ENCODE measurements at places on chromosomes 2 and 18.
A peak's percentile ranks its signal among the peaks of the same experiment; 100 is the strongest.

DNA sequence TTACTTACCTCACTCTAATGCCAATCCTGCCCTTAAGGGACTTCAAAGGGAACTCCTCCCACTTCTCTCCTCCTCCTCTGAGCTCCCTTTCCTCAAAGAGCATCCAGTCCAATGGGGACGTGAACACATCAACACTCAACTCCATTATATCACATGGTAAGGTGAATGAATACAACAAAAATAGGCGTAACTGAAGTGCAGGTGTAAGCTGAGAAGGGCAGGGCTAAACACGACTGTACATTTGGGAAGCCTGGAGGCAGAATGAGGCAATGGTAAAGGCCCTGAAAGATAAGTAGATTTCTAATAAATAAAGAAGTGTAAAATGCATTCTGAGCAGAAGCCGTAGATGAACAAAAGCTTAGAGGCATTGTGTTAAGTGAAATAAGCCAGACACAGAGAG is 226.1 kb upstream of the TRIB2 start:
- DNase-seq: no peak

DNA sequence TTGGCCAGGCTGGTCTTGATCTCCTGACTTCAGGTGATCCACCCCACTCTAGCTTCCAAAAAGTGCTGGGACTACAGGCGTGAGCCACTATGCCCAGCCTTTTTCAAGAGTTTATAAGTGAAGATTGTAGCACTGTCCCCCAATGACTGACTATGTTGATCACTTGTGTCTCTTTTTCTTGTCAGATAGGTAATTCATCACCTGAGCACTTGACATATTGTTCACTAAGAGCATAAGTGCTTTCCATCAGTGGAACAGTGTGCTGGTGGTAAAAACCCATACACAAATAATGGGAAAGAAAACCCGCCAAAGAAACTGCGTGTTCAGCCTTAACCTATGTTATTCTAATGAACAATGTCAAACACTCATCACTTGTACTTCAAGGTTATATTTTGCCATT is 414.4 kb upstream of the CDH7 start:
- DNase-seq: no peak

DNA sequence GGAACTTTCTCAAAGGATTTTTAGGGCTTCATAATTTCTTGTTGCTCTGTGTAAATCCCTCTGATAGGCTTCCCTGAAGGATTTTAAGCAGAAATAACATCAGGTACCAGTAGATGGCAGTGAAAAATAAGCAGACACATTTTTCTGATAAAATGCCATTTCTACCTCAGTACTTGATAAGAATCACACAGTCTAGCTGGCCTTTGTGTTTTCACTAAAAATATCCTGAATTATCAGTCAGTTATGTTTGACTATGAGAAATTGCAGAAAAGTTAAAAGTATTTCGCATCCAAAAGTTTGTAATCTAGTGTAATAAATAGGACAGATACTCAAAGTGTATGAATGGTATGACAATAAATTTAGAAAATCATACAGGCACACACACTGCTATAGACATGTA is 68.7 kb downstream of the DNAJC10 start:
- DNase-seq: no peak

GRCh38 chr2:216559625-216560156 is 61.0 kb downstream of the RPL37A start:
- no peak for DNase-seq

DNA sequence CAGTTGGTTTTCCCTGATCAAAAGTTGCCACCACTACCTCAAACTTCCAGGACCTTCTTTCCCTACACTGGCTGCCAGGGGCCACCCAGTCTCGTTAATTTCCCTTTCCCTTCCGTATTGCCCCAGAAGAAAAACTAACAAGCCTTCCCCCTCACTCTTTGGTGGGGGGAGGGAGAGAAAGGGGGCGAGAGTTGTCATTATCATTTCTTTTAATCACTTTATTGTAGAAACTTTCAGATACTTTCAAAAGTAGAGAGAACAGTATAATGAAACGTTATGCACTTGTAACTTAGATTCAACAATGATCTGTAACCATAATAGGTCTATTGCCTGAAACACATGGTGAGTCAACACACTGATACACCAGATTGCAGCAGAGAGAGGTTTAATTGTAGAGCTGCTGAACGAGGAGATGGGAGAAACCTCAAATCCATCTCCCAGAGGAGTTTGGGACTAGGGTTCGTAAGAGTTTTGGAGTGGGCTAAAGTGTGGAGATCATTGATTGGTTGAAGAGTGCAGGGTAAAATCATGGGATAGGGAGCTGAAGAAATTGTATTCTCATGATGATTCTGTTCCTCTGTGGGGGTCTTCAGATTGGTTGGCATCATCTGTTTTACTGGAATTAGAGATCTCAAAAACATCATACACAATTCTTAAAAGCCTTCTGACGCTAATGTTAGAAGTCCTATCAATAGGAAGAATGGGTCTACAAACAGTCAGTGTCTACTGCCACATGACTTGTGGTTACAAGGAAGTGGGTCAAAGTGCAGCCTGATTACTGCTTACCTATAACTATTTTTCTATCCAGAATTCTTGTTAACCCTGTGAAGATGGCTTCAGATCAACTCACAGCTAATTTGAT is 2.6 kb upstream of the RNF149 start:
- DNase-seq: no peak

DNA sequence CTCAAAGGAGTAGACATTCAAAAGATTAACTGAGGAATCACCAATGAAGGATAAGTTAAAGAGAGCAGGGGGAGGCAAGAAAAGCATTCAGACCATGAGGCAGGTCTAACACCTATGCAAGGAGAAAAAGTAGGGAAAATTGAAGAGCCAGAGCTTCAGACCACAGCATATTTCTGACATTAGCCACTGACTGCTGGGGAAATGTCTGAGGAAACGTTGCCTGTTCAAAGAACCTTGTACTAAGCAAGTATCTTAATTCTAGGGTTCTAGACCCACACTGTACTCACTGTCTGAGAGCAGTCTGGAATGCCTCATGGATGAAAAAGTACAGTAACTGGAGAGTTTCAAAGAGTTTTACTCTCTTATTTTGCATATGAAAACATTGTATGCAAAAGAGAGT is 39.5 kb upstream of the TFPI start:
- DNase-seq: no peak

GRCh38 chr18:67211646-67212045 is 304.9 kb downstream of the DSEL start:
- DNase-seq: no peak

GRCh38 chr2:211429256-211429920 is 873.0 kb downstream of the CPS1 start:
- DNase-seq: no peak

DNA sequence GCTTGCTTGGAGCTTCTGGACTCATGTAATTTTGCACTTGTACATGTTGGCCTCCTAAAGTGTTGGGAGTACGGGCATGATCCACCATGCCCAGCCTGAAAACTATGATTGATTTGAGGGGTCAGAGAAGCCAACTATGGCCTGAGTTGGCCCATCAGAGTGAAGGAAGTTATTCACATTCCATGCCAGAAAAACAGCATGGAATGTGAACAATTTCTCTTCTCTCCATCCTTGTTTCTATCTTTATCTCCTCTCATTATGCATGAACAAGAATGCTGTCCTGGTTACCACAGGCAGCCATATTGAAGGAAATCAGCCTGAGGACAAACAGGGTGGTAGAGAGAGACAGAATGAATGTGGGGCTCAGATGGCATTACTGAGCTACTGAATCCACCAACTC is 3.5 kb upstream of the CD226 start:
- DNase-seq: no peak

DNA sequence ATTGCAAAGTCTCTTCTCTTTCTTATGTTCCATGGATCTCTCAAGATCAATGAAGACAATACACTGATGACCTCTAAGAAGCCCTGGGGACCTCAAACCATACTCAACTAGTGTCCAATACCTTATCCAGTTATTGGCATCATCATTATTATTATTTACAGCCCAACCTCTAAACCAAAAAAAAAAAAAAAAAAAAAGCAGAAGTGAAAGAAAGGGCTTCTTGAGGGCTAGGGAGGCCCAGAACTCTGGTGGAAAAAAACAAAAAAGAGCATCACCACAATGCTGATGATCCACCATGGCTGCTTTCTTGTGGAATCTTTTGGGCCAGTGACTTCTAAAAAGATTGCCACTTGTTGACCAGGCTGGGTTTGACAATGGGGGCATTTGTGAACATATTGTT is 324.9 kb downstream of the LPIN1 start:
- DNase-seq: no peak

DNA sequence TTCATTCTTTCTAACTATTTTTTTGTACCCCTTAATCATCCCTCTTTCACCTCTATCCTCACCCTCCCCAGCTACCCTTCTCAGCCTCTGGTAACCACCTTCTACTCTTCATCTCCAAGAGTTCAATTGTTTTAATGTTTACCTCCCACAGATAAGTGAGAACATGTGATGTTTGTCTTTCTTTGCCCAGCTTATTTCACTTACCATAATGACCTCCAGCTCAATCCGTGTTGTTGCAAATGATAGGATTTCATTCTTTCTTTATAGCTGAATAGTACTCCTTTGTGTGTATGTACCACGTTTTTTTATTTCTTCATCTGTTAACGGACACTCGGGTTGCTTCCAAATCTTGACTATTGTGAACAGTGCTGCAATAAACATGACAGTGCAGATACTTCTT is 22.1 kb upstream of the TMEM37 start:
- no peak for DNase-seq

- DNase-seq: no peak
These were observed 12.8 kb downstream of the MEIS1 start for GRCh38 chr2:66447677-66448076.

DNA sequence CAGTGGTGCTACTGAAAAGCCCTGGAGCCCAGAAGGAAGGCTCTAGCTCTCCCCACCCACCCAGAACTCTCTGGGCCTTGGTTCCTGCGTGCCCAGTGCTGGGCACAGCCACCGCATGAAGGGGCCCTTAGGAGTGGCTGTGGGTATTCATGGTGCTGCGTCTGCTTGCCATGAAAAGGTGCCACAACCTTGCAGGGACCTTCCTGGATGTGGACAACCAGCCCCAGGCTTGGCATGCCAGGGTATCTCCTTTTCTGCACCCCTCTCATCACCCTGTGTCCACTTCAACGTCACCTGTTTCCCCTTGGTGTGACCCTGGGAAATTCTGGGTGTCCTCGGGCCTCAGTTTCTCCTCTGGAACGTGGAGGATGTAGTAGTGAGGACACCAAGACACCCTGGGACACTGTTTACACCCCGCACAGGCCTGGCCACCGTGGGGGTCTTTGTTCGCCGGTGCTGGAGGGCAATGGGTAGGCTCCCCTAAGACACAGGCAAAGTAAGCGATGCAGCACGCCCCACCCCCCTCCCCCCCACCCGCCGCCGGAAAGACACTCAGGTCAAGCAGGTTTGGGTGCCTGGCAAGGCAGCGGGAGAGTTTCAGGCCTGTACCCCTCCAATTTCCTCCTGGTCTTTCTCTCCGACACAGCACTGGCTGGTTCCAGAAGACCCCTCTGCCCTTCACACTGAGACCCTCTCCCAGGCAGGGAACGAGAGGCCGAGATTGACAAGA is 34.8 kb upstream of the TAF1B start:
- DNase-seq: no peak

- no peak for DNase-seq
These were observed 42.5 kb downstream of the CXCR4 start for GRCh38 chr2:136075476-136075875.

DNA sequence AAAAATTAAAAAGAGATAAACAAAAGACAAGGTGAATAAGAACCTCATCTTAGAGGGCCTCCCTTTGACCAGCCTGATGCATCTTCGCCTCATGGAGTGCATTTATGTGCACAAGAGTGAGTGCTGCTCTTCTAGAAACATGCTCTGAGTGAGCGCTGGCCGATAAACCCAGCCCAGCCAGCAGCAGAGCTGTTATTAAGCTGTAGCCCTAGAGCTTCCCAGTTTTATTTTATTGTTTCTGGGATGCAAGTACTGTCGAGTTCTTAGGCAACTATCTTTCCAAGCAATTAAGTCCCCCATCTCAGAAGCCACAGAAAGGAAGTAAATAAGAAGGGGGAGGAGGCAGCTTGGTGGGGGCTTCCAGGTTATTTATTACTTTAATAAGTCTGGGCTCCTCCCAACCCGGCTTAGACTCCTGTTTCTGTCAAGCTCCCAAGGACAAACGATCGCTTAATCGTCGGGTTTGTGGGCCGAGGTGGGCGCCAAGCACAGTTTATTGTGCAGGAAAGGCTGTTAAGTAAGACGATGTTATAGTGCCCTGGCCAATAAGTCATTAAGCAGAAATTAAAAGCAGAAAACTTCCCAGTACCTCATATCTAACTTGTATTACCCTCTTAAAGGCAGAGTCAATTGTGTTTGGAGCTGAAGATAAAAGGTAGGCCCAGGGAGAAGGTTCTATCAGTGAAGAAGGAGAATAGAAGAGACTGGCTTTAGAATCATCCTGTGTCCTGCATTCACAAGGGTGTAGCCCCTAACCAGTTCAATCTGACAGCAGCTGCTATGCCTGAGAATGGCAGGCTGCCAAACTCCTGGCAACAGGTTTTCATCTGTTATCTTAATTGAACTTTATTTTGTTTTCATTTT is 176.3 kb downstream of the PIK3C3 start:
- DNase-seq: no peak

GRCh38 chr2:128307595-128307994 is 11.1 kb downstream of the HS6ST1 start:
- no peak for DNase-seq

DNA sequence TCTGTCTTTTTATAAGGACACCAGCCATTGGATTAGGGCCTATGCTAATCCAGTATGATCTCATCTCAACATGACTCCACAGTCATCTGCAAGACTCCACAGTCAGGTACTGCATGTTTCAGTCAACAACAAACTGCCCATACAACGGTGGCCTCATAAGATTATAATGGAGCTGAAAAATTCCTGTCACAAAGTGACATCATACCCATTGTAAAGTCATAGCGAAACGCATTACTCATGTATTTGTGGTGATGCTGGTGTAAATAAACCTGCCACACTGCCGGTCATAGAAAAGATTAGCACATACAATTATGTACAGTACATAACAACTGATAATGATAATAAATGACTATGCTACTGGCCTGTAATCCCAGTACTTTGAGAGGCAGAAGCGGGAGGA is 102.2 kb downstream of the TEX51 start:
- DNase-seq: no peak

- no peak for DNase-seq
These were observed 2.4 kb upstream of the CHRNG start for GRCh38 chr2:232537079-232537478.

- peak; percentile 40 for DNase-seq
These were observed 31.7 kb upstream of the UBXN4 start for GRCh38 chr2:135709992-135710391.
